NCI-H510A treated with DMSO at 0.1 percent for 48 hours (cell line): ENCODE measurements at places on chromosomes 5 and 9.

- DNase-seq = no peak
Observed at GRCh38 chr9:16278326-16278999, 592.0 kb downstream of the BNC2 start.

DNA sequence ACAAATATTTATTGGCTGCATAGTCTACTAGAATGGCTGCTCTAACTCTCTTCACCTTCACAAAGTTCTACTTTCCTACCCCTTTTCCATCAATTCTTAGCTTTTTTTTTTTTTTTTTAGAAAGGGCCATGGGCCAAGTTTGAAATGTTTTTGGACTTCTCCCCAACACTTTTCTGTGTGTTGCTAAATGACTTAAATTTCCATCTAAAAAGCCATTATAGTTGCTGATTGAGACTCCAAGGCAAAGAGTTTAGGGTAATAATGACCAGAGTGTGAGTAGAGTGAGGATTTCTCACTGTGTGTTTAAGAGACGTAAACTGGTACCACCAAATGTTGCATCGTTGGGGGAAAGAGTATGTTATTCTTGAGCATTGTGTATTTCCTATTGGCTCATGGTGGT is 24.4 kb downstream of the TNC start:
- no peak for DNase-seq

DNA sequence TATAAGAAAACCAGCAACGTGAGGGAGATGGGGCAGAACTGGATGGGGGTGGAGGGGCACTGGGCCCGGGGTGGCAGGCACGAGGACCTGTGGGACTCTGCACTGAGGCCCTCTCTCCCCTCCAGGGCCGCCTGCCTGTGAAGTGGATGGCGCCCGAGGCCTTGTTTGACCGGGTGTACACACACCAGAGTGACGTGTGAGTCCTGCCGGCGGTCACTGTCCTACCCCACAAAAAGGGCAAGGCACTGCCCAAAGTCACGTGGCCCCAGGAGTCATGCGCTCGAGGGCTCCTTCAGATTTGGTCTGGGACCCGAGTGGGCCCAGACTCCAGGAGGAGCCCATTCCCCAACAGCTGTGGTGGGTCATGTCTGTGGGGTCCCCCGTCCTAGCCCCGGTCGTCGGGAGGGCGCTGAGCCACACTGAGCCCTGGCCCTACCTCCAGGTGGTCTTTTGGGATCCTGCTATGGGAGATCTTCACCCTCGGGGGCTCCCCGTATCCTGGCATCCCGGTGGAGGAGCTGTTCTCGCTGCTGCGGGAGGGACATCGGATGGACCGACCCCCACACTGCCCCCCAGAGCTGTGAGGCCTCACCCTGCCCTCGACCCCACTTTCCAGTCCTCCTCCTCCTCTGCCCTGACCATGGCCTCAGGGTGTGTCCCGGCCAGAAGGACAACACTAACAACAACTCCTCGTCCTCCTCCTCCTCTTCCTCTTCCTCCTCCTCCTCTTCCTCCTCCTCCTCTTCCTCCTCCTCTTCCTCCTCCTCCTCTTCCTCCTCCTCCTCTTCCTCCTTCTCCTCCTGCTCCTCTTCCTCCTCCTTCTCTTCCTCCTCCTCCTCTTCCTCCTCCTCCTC is 9.7 kb downstream of the FGFR4 start:
- DNase-seq = no peak

- DNase-seq = no peak
Observed at GRCh38 chr9:15374310-15374709, 48.4 kb upstream of the SNAPC3 start.

- no peak for DNase-seq
Observed at GRCh38 chr5:73436535-73437100, 12.0 kb downstream of the FOXD1 start.

- DNase-seq = no peak
Observed at GRCh38 chr9:116671605-116672004, 15.5 kb upstream of the TRIM32 start.

- no peak for DNase-seq
Observed at GRCh38 chr5:143129910-143130612, 273.4 kb downstream of the NR3C1 start.
